ENCODE measurements at places on chromosomes 2 and 18.

DNA sequence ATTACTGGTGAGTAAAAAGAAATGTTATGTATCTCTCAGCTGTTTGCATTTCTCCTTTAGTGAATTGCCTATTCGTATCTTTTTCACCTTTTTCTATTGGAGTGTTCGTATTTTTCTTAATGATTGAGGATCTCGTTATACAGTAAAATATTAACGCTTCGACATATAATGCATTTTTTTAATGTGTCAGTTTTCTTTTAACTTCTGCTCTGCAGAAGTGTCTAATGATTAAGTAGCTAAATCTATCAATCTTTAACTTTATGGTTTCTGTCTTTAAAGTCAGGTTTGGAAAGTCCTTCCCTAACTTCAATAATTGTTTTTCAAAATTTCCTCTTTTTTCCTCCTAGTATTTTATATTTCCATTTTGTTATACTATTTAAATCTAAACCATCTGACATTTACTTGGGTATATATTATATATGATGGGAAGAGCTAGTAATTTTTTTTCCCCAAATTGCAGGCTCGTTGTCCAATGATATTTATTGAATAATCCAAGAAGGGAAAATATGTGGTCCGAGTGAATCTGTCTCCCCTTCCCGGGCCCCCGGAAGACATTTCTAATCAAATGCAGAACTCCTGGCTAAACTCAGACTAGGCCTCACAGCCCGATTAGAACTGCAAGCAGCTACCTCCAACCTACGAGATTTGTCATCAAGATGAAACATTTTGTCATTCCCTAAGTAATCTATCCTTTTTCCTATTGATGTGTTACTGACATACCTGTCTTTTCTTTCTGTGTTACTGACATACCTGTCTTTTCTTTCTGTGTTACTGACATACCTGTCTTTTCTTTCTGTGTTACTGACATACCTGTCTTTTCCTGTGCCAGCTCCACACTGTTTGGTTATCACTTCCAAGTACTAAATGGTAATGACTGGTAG is 17.2 kb downstream of the PCBP1 start:
- DNase-seq: peak; percentile 58

DNA sequence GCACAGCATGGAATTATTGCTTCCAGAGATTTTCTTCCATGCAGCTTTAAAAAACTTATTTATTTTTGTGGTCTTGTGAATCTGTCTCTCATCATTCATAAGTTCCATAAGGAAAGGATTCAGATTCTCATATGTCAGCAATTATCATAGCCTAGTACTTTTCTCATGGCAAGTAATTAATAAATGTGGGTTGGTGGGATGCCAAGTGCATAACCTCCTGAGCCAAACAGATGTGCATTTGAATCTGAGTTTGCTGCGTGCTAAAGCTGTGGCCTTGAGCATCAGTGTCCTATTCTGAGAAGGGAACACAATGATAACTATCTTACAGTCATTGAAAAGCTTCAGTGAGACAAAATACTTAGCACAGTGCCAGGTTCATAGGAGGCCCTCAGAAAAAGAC is 331.9 kb downstream of the PDE11A start:
- no peak for DNase-seq

GRCh38 chr2:190455358-190456095 is 47.4 kb downstream of the MFSD6 start:
- DNase-seq: no peak

DNA sequence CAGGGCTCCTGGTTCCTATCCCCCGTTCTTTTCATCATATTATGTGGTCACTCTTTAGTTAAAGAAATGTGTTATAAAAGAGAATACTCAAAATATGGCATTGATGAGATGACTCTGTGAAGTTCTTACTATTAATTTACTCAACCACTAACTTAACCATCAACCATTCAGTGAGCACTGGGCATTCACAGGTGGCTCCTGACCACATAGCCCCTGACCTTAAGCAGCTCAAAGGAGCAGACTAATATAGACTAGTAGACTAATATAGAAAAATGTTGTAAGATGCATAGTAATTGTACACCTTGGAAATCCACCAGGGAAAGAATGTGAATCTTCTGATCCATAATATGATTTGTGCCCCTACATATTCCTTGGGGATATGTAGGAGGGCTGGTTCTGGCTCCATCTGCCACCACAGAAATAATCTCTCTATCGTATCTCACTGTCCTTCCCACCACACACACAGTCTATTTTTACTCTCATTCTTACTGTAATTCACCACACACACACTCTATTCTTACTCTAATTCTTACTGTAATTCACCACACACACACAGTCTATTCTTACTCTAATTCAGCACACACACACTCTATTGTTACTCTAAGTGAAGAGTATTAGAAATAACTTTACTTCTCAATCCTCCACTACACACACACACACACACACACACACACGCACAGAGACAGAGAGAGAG is 188.9 kb upstream of the ITGA4 start:
- no peak for DNase-seq

- DNase-seq: no peak
Observed at GRCh38 chr18:42514512-42514911, 559.5 kb downstream of the PIK3C3 start.

DNA sequence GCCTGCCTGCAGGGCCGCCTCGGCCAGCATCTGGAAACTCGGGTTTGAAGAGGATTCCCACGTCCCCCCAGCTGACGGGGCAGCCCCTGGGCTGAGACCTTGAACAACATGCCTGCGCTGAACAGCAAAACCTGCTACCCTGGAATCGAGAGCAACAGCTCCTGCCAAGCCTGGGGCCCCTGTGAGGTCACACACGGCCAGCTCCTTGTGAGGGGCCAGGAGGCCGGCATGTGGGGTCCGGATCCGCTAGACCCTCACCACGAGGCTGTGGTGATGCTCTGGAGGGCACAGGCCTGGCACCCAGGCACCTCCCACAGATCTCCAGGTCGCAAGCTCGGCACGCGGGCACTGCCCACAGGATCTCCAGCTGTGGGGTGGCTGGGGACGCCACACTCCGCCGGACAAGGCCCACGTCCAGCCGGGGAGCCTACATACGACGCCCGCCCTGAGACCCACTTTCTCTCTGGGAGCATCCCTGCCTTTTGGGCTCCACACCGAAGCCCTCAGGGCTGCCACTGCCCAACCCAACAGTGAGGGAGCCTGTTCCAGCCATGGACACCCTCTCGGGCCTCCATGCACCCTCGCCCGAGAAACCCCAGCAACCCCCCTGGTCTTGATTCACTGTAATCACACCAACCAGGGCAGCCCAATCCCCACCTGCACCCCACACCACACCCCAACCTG is 34.1 kb downstream of the SLC66A2 start:
- no peak for DNase-seq

DNA sequence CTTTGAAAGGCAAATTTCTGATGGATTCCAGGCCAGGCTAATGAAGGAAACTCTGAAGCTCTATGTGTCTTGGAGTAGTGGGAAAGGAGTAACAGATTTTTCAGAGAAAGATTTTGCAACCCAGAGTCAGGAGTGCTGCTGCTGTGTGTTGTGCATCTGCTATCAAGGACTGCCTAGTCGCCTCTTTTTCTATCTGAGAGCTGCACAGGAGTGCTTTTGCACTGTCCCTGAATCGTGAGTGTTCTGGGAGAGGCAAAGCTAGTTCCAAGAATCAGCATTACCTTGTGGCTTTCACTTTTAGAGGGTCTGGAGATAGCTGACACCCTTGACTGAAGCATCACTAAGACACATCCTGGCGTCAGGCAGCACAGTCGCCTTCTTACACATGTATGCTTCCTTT is 336.4 kb downstream of the PARD3B start:
- DNase-seq: peak; percentile 20

- no peak for DNase-seq
Observed at GRCh38 chr18:6428851-6429395, 14.2 kb upstream of the L3MBTL4 start.

DNA sequence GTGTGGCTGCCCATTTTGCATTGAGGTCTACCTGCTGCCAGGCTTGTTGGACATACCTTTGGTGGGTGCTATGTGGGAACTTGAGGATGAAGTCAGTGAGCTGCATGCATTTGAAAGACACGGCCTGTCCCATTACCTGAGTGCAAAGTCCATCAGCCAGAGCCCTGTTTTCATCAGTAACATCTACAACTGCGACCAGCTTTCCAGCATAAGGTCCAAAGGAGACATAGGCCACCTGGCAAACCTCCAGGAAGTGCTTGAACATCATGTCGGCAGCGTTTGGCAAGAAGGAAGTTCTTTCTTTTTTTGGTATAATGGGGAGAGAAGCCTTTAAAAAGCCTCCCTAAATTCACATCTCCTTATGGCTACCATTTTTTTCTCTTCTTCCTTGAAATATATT is 143.1 kb downstream of the FAM161A start:
- DNase-seq: no peak

DNA sequence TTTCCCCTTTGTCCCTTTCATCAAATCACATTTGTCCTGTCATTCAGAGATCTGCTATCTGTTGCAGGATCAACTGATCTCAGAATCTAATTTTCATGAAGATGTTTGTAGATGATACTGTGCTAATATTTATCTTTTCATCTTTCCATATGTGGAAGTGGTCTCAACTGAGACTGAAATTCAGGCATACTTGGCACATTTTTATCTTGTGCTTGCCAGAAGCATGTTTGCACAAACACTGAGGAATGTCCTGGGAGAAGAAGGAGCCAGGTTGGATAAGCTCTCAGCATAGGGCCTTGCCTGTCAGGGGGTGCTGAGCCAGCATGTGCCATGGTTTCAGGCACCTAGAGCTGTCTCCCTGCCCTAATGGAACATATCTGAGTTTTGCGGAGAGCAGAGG is 24.5 kb upstream of the MMADHC start:
- no peak for DNase-seq

DNA sequence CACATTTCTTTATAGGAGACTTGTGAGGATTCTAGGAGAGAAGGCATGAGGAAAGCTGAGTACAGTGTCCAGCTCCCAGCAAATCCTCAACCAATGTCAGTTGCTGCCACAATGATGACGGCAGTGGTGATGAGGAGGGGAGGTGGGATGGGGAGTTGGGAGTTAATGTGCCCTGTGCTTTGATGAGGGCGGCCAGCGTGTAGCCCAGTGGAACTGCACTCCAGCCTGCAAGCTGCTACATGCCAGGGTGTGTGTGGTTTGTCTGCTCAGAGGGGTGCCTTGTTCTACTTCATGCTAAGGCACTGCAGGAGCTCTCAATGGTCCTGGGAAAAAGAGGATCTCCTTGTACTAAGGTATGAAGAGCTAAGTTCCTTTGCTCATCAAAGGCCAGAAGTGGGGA is 96.1 kb downstream of the MSH2 start:
- no peak for DNase-seq

- DNase-seq: no peak
Observed at GRCh38 chr2:151770995-151771394, 36.7 kb upstream of the NEB start.

DNA sequence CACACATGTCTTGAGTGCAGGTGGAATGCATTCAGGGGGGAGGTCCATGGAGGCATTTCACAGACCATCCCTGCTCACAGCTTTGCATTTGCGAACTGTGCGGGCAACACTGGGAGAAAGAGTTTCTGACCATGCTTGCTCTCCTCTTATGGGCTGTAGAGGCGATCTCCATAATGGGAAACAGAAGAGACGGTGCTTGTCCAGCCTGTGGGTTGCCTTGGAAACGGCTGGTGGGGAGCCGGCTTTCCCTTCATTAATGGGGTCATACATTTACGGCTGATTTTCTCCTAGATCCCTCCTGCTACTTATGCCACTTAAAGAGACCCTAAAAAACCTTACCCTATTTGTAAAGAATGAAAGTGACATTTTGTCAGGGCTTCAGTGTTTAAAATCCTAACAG is 147.4 kb downstream of the SOX11 start:
- DNase-seq: no peak

DNA sequence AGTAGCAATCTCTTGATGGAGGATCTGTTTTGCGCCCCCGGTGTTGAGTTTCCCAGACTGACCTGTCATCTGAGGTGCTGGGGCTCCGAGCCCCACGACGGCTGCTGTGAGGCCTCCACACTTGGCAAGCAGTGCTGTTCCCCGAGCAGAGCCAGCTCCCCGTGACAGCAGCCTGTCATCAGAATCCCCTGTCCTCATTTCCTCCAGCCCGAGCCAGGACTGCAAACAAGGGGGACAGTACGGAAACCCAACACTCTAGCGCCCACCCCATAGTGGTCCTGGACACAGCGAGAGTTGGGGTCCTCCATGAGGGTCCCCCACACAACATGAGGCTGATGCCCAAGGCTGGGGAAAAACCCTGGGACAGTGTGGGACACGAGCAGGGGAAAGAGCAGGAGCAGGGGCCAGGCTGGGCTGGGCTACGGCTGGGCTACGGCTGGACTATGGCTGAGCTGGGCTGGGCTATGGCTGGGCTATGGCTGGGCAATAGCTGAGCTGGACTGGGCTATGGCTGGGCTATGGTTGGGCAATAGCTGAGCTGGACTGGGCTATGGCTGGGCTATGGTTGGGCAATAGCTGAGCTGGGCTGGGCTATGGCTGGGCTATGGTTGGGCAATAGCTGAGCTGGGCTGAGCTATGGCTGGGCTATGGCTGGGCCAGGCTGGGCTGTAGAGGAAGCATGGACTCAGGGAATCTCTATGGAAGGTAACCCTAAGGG is 1.5 kb upstream of the KLHL30 start:
- DNase-seq: no peak

- DNase-seq: no peak
Observed at GRCh38 chr2:23412556-23413155, 27.7 kb downstream of the KLHL29 start.

DNA sequence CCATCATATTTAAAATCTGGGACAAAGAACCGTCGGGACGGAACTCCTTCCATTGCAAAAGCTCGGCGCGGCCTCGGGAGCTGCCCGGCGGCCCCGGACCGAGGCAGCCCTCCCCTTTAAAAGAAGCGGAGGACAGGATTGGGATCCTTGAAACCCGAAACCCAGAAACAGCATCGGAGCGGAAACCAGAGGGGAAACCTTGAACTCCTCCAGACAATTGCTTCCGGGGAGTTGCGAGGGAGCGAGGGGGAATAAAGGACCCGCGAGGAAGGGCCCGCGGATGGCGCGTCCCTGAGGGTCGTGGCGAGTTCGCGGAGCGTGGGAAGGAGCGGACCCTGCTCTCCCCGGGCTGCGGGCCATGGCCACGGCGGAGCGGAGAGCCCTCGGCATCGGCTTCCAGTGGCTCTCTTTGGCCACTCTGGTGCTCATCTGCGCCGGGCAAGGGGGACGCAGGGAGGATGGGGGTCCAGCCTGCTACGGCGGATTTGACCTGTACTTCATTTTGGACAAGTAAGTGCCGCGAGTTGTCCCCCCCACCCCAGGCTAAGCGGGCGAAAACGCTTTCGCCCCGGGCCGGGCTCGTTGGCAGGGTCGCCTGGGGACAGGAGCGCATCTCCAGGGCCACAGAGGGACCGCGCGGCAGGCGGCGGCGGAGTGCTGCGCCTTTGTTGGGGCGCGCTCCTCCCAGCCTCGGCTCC is at the start of gene ANTXR1:
Gene ANTXR1 (plus strand): TSS at position 38 of the 698 bp plus-strand sequence. CDS start 321 bp downstream, at position 359.
- no peak for DNase-seq
